ENCODE measurements at places on chromosomes 2 and 18. TPM values are rescaled to one million over a fixed set of nuclear protein-coding genes. Genes with fewer than 3 reads are reported as not detected.

The APCDD1 gene
- not detected for polyA plus RNA-seq

The TFCP2L1 gene
- not detected for polyA plus RNA-seq

The PAPOLG gene
- 15.4 TPM for polyA plus RNA-seq

The INHBB gene
- not detected for polyA plus RNA-seq

The TLK1 gene
- 53.7 TPM for polyA plus RNA-seq

The UGT1A6 gene
- polyA plus RNA-seq = not detected

The SOX11 gene
- not detected for polyA plus RNA-seq

The ANKRD62 gene
- not detected for polyA plus RNA-seq

The UCN gene
- 0.54 TPM for polyA plus RNA-seq

The GLI2 gene
- not detected for polyA plus RNA-seq

The TPGS2 gene
- polyA plus RNA-seq = 62.6 TPM

The FBXO15 gene
- polyA plus RNA-seq = 1.3 TPM

The RUFY4 gene
- 0.31 TPM for polyA plus RNA-seq

DNA sequence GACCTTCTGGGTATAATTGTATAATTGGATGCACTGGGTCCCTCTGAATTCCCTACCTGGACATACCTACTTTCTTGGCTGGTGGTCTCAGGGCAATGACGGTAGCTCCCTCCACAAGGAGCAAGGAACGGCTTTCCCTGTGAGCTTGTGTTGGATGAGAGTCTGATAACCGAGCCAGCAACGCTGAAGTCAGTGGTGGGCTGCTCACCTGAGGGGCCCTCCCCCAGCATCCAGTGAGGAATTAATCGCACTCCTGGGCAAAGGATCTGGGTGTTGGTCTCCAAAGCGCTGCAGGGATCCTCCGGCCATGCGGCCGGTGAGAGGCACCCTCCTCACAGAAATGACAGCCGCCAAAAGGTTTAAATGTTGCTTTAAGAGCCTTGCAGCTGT, 47.1 kb downstream of the LONRF2 start:
- no peak overlapping the region for H3K4me3 ChIP-seq
- H3K4me1 ChIP-seq = peaks cover 3% of the 10 kb centered on the region
- no peaks in the 10 kb centered on the region for H3K36me3 ChIP-seq
- peaks cover 2% of the 10 kb centered on the region for H3K27me3 ChIP-seq
- no peak overlapping the region for H3K27ac ChIP-seq

GRCh38 chr2:227204452-227204851, 40.0 kb downstream of the COL4A3 start:
- no peaks in the 10 kb centered on the region for H3K4me1 ChIP-seq
- H3K27me3 ChIP-seq = peaks cover 13% of the 10 kb centered on the region
- no peak for DNase-seq

DNA sequence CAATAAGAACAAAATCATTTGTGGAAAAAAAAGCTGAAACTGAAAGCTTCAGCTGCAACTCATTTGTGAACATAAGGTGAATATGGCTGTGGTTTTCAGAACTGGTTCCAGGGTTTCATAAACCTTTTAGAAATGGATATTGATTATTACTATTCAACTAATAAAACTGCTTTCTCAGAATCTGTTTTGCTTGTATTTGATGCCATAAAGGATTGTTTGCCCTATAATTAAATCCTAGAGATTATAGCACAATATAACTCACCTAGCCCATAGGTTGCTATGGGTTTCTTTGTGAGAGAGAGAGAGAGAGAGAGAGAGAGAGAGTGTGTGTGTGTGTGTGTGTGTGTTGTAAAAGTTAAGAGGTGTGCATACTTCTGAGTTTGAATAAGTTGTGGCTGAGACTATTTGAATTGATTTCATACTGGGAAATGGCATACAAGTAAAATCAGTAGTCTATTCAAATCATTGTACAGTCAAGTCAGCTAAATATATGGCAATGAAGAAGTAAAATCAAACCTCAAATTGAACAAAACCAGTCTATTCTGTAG, 339.2 kb downstream of the ARHGAP15 start:
- H3K4me3 ChIP-seq = no peak overlapping the region
- no peak overlapping the region for H3K27ac ChIP-seq
- H3K36me3 ChIP-seq = peaks cover 24% of the 10 kb centered on the region
- no peaks in the 10 kb centered on the region for H3K27me3 ChIP-seq

DNA sequence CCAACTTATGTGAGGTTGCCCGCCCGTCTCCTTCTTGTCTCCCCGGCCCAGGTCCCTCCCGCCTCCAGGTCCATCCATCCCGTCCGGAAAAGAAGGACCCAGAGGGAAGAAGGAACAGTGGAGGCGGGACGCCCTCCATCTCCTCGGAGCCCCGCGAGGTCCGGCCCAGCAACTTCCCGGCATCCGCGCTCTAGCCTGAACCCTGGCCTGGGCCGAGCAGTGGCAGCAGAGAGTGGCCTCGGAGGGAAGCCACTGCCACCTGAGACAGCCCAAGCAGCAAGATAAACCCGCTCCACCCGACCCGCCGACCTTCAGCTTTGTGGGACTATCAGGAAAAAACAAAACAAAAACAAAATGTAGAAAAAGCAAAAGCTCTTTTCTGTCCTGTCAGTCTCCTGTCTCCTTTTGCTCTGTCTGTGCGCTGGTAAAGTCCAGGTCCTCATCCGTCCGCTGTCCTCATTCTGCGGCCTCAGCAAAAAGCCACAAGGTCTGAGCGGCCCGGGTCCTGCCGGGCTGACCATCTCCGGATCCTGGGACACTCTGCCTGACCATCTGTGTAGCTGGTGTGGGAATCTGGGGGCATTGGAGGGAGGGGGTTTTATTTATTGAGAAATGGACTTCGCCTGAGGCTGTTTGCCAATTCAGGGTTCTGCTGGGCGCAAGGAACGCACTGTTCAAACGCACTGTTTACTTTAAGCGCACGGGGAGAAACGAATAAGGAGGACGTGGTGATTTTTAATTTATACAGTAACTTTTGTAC, 3.1 kb downstream of the DLX1 start:
- peak overlapping the region; percentile 93 for H3K27ac ChIP-seq
- peaks cover 62% of the 10 kb centered on the region for H3K4me1 ChIP-seq
- H3K27me3 ChIP-seq = peaks cover 79% of the 10 kb centered on the region
- peaks cover 14% of the 10 kb centered on the region for H3K36me3 ChIP-seq
- peak overlapping the region; percentile 65 for H3K4me3 ChIP-seq

- peaks cover 26% of the 10 kb centered on the region for H3K4me1 ChIP-seq
- DNase-seq = no peak
- H3K27me3 ChIP-seq = no peaks in the 10 kb centered on the region
- H3K4me3 ChIP-seq = no peak overlapping the region
Measured at GRCh38 chr2:25567406-25567805, 106.0 kb downstream of the DTNB start.

DNA sequence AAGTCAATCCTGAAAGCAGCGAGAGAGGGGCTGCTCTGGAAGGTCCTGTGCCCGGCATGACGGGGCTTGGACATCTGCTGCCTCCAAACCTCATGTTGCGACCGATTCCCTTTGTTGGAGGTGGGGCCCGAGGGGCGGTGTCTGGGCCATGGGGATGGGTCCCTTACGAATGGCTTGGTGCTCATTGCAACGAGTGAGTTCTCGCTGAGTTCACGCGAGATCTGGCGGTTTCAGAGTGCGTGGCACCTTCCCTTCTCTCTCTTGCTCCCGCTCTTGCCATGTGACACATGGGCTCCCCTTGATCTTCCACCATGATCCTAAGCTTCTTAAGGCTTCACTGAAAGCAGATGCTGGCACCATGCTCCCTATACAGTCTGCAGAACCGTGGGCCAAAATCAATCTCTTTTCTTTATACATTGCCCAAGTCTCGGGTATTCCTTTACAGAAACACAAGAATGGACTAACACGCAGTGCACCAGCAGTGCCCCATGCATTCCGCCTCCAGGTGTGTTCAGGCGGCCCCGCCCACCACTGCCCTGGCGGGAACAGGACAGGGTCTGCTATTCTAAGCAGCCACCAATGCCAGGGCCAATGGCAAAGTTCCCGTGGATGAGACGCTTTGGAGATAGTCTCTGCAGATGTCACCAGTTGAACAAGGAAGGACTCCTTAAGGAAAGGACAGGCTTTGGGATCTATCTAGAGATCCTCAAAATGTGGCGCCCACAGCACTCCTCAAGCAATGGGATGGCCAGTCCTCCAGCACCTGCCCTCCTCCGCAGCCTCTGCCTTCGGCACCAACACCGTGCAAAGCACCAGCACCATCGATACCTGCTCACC, 63.4 kb downstream of the ZNF516 start:
- peaks cover 22% of the 10 kb centered on the region for H3K36me3 ChIP-seq
- H3K4me1 ChIP-seq = peaks cover 72% of the 10 kb centered on the region
- no peak for DNase-seq
- no peak overlapping the region for H3K27ac ChIP-seq
- no peaks in the 10 kb centered on the region for H3K27me3 ChIP-seq

GRCh38 chr2:37686792-37687526, 15.5 kb upstream of the CDC42EP3 start:
- H3K36me3 ChIP-seq = no peaks in the 10 kb centered on the region
- no peak overlapping the region for H3K27ac ChIP-seq
- H3K27me3 ChIP-seq = no peaks in the 10 kb centered on the region
- H3K4me1 ChIP-seq = peaks cover 32% of the 10 kb centered on the region

DNA sequence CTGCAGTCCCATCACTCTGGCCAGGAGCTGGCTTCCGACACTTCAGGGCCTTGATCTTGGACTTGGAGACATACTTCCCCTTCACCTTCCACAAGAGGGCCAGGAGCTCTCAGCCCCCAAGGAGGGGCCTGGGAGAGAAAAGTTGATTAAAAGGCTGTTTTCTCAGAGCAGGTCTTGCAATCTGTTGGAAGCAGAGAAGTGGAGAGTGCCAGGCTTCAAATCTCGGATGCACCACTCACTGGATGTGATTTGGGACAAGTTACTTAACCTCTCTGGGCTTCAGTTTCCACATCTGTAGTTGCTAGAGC, 255.3 kb downstream of the CYP26B1 start:
- H3K4me3 ChIP-seq = no peak overlapping the region
- no peaks in the 10 kb centered on the region for H3K4me1 ChIP-seq
- DNase-seq = no peak
- H3K27ac ChIP-seq = no peak overlapping the region

- peaks cover 9% of the 10 kb centered on the region for H3K27me3 ChIP-seq
- H3K36me3 ChIP-seq = no peaks in the 10 kb centered on the region
- peak overlapping the region; percentile 74 for H3K4me3 ChIP-seq
- H3K27ac ChIP-seq = peak overlapping the region; percentile 98
Measured at GRCh38 chr2:73212448-73213176, 1.4 kb upstream of the SMYD5 start.

DNA sequence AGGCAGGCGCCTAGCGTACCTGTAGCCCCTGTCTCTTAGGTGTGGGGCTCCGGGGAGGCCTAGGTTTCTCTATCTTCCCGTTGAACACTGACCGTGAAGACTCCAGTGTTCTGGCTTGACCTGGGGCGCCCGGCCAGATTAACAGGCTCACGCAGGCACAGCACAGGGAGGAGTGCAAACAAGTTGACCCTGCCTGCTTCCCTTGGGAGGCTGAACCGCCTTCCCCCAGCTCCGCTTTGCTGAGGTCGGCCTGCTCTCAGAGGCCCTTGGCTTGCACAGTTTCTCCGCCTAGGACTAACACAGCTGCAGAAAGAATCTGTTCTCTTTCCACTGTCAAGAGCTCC, 567 bp downstream of the PCYOX1 start:
- DNase-seq = no peak
- peak overlapping the region; percentile 85 for H3K27ac ChIP-seq
- peaks cover 7% of the 10 kb centered on the region for H3K36me3 ChIP-seq
- H3K27me3 ChIP-seq = no peaks in the 10 kb centered on the region

- H3K4me1 ChIP-seq = no peaks in the 10 kb centered on the region
- no peaks in the 10 kb centered on the region for H3K36me3 ChIP-seq
- DNase-seq = no peak
- no peak overlapping the region for H3K27ac ChIP-seq
- peaks cover 6% of the 10 kb centered on the region for H3K27me3 ChIP-seq
Measured at GRCh38 chr2:240964704-240965295, 33.6 kb upstream of the SNED1 start.

GRCh38 chr18:76846217-76846616, 23.9 kb downstream of the ZNF236 start:
- no peak overlapping the region for H3K4me3 ChIP-seq
- no peaks in the 10 kb centered on the region for H3K27me3 ChIP-seq
- peaks cover 30% of the 10 kb centered on the region for H3K4me1 ChIP-seq
- H3K27ac ChIP-seq = peak overlapping the region; percentile 77
- DNase-seq = no peak

DNA sequence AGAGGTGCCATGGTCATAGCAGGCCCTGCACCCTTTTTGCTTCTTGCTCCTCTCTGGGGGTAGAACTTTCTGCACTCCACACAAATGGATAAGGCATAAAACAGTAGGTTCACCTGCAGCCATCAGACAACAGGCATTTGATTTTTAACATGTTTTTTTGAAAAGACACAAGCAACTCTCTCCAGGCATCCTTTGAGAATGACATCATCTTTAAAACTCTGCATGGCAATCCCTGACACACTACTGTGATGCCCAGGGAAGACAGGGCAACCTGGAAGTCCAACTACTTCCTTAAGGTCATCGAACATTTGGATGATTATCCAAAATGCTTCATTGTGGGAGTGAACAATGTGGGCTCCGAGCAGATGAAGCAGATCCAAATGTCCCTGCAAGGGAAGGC, 82.8 kb downstream of the SKA1 start:
- no peak overlapping the region for H3K4me3 ChIP-seq
- DNase-seq = no peak
- peaks cover 6% of the 10 kb centered on the region for H3K27me3 ChIP-seq

GRCh38 chr2:239715606-239716005, 309.5 kb downstream of the NDUFA10 start:
- peaks cover 10% of the 10 kb centered on the region for H3K27me3 ChIP-seq
- H3K4me1 ChIP-seq = no peaks in the 10 kb centered on the region
- H3K27ac ChIP-seq = no peak overlapping the region
- no peak for DNase-seq
- peaks cover 15% of the 10 kb centered on the region for H3K36me3 ChIP-seq

DNA sequence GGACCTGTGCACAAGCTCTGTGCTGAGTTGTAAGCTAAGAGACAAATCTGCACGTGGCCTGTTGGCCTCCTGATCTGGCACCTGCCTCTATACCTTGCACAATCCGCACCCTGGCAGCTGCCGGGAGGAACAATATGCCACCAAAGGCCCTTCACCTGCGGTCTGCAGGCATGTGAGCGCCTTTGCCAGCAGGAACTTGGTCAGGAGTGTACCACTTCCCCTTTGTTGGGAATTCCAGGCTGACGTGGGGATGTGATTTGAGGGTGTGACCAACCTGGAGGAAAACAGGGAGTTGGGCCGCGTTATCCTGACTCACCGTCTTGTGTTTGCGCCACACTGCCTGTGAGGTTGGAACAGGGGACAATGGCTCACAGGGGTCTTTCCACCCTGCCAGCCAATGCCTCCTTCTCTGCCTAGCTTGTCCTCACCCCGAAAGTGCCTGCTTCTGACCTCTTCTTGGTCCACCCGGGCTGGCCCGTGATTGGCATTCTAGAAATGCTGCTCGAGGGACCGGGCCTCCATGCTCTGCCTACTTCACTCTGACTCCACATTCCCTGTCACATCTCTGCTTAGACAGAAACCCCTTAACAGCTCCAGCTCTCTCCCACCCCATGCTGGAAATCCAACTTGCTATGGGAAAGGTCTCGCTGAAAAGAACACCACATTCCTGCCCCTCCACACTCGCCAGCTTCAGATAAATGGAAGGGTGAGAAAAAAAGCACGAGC, 67.1 kb upstream of the MAP4K4 start:
- peaks cover 6% of the 10 kb centered on the region for H3K4me1 ChIP-seq
- H3K27me3 ChIP-seq = no peaks in the 10 kb centered on the region
- H3K4me3 ChIP-seq = no peak overlapping the region
- no peaks in the 10 kb centered on the region for H3K36me3 ChIP-seq
- H3K27ac ChIP-seq = no peak overlapping the region

- no peak for DNase-seq
- no peak overlapping the region for H3K27ac ChIP-seq
- peaks cover 5% of the 10 kb centered on the region for H3K27me3 ChIP-seq
- no peak overlapping the region for H3K4me3 ChIP-seq
Measured at GRCh38 chr2:180840641-180841040, 139.8 kb upstream of the UBE2E3 start.

- DNase-seq = no peak
- no peak overlapping the region for H3K27ac ChIP-seq
- no peaks in the 10 kb centered on the region for H3K36me3 ChIP-seq
- no peaks in the 10 kb centered on the region for H3K27me3 ChIP-seq
- H3K4me3 ChIP-seq = no peak overlapping the region
- peaks cover 8% of the 10 kb centered on the region for H3K4me1 ChIP-seq
Measured at GRCh38 chr2:12257476-12257875, 459.3 kb upstream of the TRIB2 start.
